ENCODE measurements at places on chromosomes 4 and X.

DNA sequence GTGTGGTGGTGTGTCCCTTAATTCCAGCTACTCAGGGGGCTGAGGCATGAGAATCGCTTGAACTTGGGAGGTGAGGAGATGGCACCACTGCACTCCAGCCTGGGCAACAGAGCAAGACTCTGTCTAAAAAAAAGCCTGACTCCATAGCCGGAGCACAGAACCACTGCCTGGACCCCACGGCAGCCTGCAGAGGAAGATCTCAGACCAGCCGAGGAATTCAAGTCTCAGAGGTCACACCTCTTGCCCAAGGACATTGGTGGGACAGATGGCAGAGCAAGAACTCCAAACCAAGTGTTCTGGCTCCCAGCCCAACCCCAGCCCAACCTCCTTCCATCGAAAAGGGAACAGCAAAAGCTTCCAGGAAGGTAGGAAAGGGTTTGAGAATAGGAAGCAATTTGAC lies 70.8 kb downstream of the SMIM20 start:
- no peak for DNase-seq

DNA sequence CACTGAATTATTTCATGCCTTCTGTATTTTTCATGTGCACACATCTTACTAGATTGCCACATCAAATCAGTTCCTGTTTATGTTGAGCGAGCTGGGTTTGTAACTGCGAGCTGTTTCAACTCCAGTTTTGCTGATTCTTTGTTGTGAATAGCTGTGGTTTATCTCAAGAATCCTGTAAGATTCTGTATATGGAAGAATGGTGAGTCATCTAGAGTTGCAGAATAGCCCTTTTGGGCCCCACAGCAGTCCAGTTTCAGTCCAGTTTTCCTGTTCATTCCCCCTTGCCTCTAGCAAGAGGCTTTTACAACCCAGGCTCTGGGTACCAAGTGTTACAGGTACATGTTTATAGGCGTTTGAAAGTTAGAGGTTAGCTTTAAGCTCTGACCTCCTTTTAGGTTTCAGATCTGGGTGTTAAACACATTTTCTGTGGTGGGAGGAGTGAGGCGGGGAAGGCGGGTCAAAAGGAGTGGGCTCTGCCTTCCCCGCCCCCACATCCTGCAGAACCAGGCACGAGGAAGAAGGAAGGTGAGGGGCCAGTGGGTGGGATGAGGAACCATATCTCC lies 32.7 kb downstream of the TBC1D14 start:
- DNase-seq, result peak; percentile 70

DNA sequence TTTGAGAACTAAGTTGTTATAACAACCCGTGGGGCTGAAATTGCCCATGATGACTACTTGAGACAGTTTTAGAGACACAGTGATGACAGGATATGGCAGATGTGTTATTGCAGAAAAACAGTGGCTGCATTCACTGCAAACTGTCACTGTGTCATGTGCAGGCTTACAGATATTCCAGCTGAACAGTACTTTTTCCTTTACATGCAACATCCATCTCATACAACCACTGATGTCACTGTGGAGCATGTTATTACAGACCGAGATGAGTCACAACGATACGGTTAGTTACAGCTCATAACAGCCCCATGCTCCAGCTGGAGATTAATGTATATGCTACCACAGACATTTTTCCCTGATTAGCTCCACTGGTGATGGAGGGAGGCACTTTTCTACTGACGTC lies 207.4 kb downstream of the TMA16 start:
- no peak for DNase-seq

- DNase-seq, result no peak
Measured at GRCh38 chr4:57550198-57550597, 440.0 kb upstream of the IGFBP7 start.

DNA sequence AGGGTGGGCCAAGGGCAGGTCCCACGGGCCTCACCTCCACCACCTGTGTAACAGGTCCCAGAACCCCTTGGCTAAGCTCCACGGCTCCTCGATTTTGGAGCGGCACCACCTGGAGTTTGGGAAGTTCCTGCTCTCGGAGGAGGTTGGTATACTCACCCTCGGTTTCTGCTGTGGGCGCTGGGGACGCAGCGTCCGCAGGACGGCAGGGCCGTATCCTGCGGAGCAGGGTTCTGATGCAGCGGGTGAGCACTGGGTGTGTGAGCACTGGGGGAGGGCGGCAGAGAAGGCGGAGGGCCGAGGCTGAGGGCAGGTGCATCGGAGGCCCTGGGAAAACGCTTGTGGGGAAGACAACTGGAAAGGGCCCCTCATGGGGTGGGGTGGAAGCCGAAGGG lies 11.0 kb downstream of the ATP5ME start:
- no peak for DNase-seq

- no peak for DNase-seq
Measured at GRCh38 chr4:174437324-174437723, 85.0 kb downstream of the HPGD start.

GRCh38 chr4:146643812-146644401 lies 5.2 kb downstream of the POU4F2 start:
- no peak for DNase-seq

GRCh38 chr4:152763796-152764195 lies 15.7 kb downstream of the TIGD4 start:
- DNase-seq, result no peak

DNA sequence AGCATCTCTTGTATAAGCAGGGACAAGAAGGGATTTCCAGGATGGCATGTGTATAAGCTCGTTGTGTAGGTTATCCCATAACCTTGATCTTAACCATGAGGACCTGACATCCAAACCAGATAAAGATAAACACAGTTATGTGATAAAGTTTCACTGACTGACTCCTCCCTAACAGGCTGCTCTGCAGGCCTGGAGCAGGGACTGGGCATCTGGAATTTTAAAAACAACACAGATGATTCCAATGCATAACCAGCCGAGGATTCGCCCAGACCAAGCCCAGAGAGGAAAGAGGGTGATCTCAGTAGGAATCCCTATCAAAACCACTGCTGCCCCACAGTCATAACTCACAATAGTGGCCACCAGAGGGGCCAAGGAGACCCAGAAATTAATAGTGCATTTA lies 22.7 kb downstream of the KLF3 start:
- no peak for DNase-seq

DNA sequence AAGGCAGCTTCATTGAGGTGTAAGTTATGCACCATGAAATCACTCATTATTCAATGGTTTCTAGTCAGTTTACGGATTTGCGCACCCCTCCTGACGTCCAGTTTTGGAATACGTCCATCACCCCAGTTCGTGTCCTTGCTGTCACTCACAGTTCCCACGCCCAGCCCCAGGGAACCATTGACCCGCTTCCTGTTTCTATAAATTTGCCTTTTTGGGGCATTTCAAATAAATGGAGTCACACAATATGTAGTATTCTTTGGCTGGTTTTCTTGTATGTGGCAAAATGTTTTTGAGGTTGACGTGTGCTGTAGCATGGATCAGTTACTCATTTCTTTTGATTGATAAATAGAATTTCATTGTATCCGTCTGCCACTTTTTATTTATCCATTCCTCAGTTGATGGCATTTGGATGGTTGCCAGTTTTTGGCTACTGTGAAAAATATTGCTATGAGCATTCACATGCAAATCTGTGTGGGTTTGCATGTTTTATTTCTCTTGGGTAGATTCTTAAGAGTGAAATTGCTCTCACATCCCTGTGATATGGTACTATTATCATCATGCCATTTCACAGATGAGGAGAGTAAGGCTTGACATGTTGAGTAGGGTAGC lies 18.4 kb upstream of the SORCS2 start:
- DNase-seq, result no peak

DNA sequence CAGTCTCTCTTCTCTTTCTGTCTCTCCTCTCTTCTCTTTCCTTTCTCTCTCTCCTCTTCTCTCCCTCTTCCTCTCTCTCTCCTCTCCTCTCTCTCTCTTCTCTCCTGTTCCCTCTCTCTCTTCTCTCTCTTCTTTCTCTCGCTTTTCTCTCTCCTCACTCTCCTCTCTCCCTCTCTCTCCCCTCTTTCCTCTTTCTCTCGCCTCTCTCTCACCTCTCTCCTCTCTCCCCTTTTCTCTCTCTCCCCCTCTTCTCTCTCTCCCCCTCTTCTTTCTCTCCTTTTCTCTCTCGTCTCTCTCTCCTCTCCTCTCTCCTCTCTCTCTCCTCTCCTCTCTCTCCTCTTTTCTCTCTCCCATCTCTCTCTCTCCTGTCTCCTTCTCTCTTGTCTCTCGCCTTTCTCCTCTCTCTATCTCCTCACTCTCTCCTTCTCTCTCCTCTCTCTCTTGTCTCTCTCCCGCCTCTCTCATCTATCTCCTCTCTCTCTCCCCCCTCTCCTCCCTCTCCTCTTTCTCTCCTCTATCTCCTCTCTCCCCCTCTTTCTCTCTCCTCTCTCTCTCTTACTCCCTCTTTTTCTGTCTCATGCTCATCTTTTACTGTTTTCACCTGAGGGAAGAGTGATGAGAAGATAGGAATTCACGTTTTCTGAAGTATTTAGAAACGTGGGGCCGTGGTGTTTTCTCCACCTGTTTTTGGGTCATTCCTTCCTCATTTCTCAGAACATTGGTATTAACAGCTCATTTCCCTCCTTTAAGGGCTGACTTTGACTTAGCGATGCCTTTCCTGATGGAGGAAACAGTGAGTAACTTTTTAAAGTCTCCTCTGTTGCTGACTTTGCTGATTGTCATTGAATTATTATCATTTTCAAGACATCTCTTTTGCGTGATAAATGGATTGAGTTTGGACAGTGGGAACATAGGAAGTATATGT lies 80.6 kb upstream of the CD99 start:
- no peak for DNase-seq

GRCh38 chr4:58113126-58113525 lies 1002.9 kb upstream of the IGFBP7 start:
- DNase-seq, result no peak

- DNase-seq, result no peak
Measured at GRCh38 chr4:39422247-39422646, 15.5 kb downstream of the KLB start.

GRCh38 chrX:31551913-31552312 lies 480.1 kb upstream of the FTHL17 start:
- DNase-seq, result no peak

- DNase-seq, result no peak
Measured at GRCh38 chrX:109954955-109955354, 48.0 kb upstream of the TMEM164 start.

- DNase-seq, result no peak
Measured at GRCh38 chrX:31126205-31126604, 54.4 kb upstream of the FTHL17 start.

DNA sequence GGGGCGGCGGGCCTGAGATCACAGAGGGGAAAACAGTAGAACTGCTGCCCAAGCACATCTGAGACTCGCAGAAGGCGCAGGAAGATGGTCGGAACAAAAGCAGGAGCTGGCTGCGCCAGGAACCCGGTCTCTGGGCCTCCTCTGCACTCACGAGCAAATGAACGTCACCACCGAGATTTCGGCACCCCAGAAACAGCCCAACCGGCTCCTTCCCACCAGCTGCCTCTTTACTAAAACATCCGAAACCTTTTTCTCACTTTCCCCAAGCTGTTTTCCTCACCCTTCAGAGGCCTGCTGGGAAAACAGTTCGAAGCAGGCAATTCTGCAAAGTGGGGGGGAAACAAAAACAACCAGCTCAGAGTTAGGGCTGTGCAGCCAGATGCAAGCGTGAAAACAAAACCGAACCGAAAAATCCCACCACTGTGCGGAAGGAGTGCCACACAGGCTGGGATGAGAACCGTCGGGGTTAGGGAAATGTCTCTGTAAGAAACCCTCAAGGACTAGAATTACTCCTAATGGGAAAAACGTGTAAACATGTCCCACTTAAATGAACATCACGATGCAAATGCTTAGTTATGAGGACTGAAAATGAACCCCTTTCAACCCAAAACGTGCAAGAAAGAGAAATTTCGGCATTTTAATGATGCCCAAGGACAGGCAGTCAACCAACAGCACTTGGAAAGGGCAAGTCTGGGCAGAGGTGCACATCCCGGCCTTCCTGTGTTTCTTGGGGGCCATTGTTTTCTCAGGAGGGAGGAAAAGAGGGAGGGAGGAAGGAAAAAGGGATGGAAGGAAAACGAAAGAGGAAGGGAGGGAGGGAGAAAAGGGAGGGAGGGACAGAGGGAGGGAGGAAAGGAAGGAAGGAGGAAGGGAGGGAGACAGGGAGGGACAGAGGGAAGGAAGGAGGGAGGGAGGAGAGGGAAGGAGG lies 15.8 kb downstream of the DHRSX start:
- peak; percentile 35 for DNase-seq

GRCh38 chr4:6802025-6802424 lies 19.5 kb downstream of the KIAA0232 start:
- no peak for DNase-seq

GRCh38 chr4:41257906-41258305 lies 1.2 kb downstream of the UCHL1 start:
- DNase-seq, result no peak

DNA sequence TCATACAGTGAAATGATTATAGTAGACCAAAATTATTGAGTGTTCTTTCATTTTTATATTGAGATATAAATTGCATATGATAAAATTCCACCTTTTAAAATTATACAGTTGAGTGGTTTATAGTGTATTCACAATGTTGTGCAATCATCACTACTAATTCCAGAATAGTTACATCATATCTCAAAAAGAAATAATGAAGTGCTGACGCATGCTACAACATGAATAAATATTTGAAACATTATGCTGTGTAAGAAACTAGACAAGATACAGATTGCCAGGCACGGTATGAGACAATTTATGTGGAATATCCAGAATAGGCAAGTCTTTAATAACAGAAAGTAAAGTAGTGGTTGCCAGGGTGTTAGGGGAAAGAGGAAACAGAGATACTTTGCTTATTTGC lies 871.7 kb downstream of the FAM133A start:
- no peak for DNase-seq

- DNase-seq, result no peak
Measured at GRCh38 chr4:106409901-106410889, 41.6 kb upstream of the GIMD1 start.

DNA sequence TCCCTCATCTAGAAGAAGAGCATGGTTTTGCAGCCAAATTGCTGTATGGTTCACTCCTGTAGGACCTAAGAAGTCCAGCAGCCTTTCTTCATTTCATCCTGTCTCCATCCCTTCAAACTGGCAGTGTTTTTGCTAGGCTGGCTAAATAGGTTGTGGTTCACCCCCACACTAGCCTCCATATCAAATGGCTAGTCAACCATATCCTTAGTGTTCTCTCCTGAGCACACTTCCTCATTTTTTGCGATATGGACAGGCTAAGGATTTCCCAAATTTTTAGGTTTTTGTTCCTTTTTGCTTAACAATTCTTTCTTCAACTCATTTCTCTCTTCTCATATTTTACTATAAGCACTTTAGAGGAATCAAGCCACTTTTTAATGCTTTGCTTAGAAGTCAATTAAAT lies 98.8 kb upstream of the NOCT start:
- no peak for DNase-seq

GRCh38 chrX:106917830-106918500 lies 2.2 kb upstream of the CLDN2 start:
- no peak for DNase-seq

GRCh38 chrX:1578511-1579173 lies 12.8 kb upstream of the AKAP17A start:
- DNase-seq, result no peak

DNA sequence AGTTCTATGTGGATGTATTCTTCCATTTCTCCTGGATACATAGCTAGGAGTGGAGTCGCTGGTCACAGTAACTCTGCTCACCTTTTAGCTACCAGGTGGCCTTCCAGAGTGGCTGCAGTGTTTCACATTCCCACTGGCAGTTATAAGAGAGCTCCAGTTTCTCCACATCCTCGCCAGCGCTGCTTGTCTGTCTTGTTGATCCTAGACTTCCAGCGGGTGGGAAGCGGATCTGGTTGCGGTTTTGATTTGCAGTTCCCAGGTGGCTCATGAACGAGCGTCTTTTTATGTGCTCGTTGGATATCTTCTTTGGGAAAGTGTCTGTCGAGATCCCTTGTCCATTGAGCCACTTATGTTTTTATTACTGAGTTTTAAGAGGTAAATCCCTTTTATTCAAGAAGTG lies 11.6 kb downstream of the TACC3 start:
- no peak for DNase-seq

- no peak for DNase-seq
Measured at GRCh38 chr4:961351-962230, 11.8 kb downstream of the DGKQ start.

All from smooth muscle cell of the brain vasculature (primary cell).